Spleen (tissue), 13 donors: ENCODE measurements at places on chromosomes 13 and 19. TPM values are rescaled to one million over a fixed set of nuclear protein-coding genes. Genes with fewer than 3 reads are reported as not detected.

TEX26 gene
- polyA plus RNA-seq: not detected

PALM3 gene
- polyA plus RNA-seq: 0.32 TPM

SYNGR4 gene
- polyA plus RNA-seq: not detected

CBY2 gene
- not detected for polyA plus RNA-seq

ZNF90 gene
- 2.9 TPM for polyA plus RNA-seq

FSD1 gene
- 2.5 TPM for polyA plus RNA-seq

MISP3 gene
- polyA plus RNA-seq: 1.9 TPM

OR7A5 gene
- not detected for polyA plus RNA-seq

C5AR2 gene
- 2.7 TPM for polyA plus RNA-seq

GPR12 gene
- polyA plus RNA-seq: 0.06 TPM

PGPEP1 gene
- polyA plus RNA-seq: 9.3 TPM

AKAP8L gene
- 41.2 TPM for polyA plus RNA-seq

RASAL3 gene
- polyA plus RNA-seq: 66.1 TPM

FAM83E gene
- polyA plus RNA-seq: 0.04 TPM
